Smooth muscle cell of trachea (primary cell): ENCODE measurements at places on chromosomes 6 and 20. TPM values are rescaled to one million over a fixed set of nuclear protein-coding genes. Genes with fewer than 3 reads are reported as not detected.

Gene FAM229B
- total RNA-seq, result 14.4 and 26.2 TPM in 2 replicates

Gene NKX2-4
- not detected in 2 replicates for total RNA-seq

Gene PHACTR3
- total RNA-seq, result not detected in 2 replicates

Gene TPX2
- 6.9 and 83.9 TPM in 2 replicates for total RNA-seq

Gene ARMC12
- 0.29 and 1.2 TPM in 2 replicates for total RNA-seq

Gene RSPH4A
- 0.15 and 0.17 TPM in 2 replicates for total RNA-seq
